Upper lobe of right lung (tissue), 1 donor: ENCODE measurements at places on chromosomes 13 and 19. TPM values are rescaled to one million over a fixed set of nuclear protein-coding genes. Genes with fewer than 3 reads are reported as not detected.

The PINLYP gene
- total RNA-seq, result 4.7 TPM

GRCh38 chr19:13396250-13397080 is 109.8 kb downstream of the CACNA1A start:
- peaks cover 6% of the 10 kb centered on the region for H3K27me3 ChIP-seq
- no peak overlapping the region for H3K4me3 ChIP-seq
- DNase-seq, result no peak
- no peak overlapping the region for H3K27ac ChIP-seq
- H3K36me3 ChIP-seq, result no peaks in the 10 kb centered on the region

- no peaks in the 10 kb centered on the region for H3K27me3 ChIP-seq
- no peaks in the 10 kb centered on the region for H3K36me3 ChIP-seq
- peaks cover 5% of the 10 kb centered on the region for H3K4me1 ChIP-seq
Observed at GRCh38 chr13:21849323-21849722, 178.4 kb downstream of the FGF9 start.

GRCh38 chr19:2532252-2533071 is 56.5 kb downstream of the GADD45B start:
- H3K36me3 ChIP-seq, result no peaks in the 10 kb centered on the region
- H3K27me3 ChIP-seq, result no peaks in the 10 kb centered on the region
- no peak overlapping the region for H3K4me3 ChIP-seq
- peaks cover 5% of the 10 kb centered on the region for H3K4me1 ChIP-seq
- H3K27ac ChIP-seq, result no peak overlapping the region

The URAD gene
- not detected for total RNA-seq

The YJEFN3 gene
- total RNA-seq, result 6.4 TPM

The CCL25 gene
- not detected for total RNA-seq

The KIR3DL1 gene
- 0.23 TPM for total RNA-seq

DNA sequence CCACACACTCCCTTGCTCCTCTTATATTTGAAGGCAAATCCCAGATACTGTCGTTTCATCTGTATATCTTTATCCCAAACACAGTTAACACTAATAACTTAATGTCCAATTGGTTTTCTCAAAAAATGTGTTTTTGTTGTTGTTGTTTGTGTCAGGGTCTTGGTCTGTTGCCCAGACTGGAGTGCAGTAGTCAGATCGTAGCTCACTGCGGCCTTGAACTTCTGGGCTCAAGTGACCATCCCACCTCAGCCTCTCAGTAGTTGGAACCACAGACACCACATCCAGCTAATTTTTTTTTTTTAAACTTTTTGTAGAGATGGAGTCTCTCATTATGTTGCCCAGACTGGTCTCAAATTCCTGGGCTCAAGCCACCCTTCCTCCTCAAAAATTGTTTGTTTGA is 137.7 kb downstream of the PDS5B start:
- H3K27ac ChIP-seq, result no peak overlapping the region
- H3K27me3 ChIP-seq, result no peaks in the 10 kb centered on the region
- no peak for DNase-seq
- no peak overlapping the region for H3K4me3 ChIP-seq

The EXOC3L2 gene
- 11.9 TPM for total RNA-seq

GRCh38 chr19:33375837-33376159 is 2.3 kb downstream of the CEBPG start:
- DNase-seq, result no peak
- no peak overlapping the region for H3K27ac ChIP-seq
- H3K4me1 ChIP-seq, result peaks cover 29% of the 10 kb centered on the region

The MAB21L1 gene
- total RNA-seq, result 0.17 TPM

- no peak overlapping the region for H3K4me3 ChIP-seq
- no peaks in the 10 kb centered on the region for H3K27me3 ChIP-seq
- no peak for DNase-seq
- no peak overlapping the region for H3K27ac ChIP-seq
Observed at GRCh38 chr13:95099541-95099940, 201.7 kb downstream of the ABCC4 start.

GRCh38 chr13:41961466-41961760 is 504 bp upstream of the VWA8 start:
- H3K27me3 ChIP-seq, result no peaks in the 10 kb centered on the region
- H3K27ac ChIP-seq, result peak overlapping the region; percentile 88
- H3K4me3 ChIP-seq, result peak overlapping the region; percentile 75
- H3K36me3 ChIP-seq, result no peaks in the 10 kb centered on the region
- no peak for DNase-seq
- H3K4me1 ChIP-seq, result peaks cover 19% of the 10 kb centered on the region

GRCh38 chr13:106753251-106753650 is 185.3 kb upstream of the ARGLU1 start:
- no peak overlapping the region for H3K27ac ChIP-seq
- no peak for DNase-seq
- no peaks in the 10 kb centered on the region for H3K27me3 ChIP-seq
